ENCODE measurements at places on chromosomes 12 and 14. TPM values are rescaled to one million over a fixed set of nuclear protein-coding genes. Genes with fewer than 3 reads are reported as not detected.

The KRT83 gene
- not detected for total RNA-seq

The KRT78 gene
- total RNA-seq = not detected

The NAB2 gene
- 38.0 TPM for total RNA-seq

The SOAT2 gene
- total RNA-seq = not detected

The STAC3 gene
- 1.3 TPM for total RNA-seq

The ANO4 gene
- 13.8 TPM for total RNA-seq

The ITGB7 gene
- total RNA-seq = under 0.01 TPM

The SLC11A2 gene
- 56.6 TPM for total RNA-seq

The SLC2A14 gene
- total RNA-seq = 0.32 TPM

The CACNA1C gene
- total RNA-seq = 11.7 TPM

The PLEKHG7 gene
- total RNA-seq = not detected

The PPFIA2 gene
- total RNA-seq = 4.7 TPM

The RFLNA gene
- 5.6 TPM for total RNA-seq

The AKAP5 gene
- total RNA-seq = 3.0 TPM

The PLXNC1 gene
- total RNA-seq = 0.97 TPM

The FAM90A1 gene
- total RNA-seq = not detected

The ETNK1 gene
- total RNA-seq = 70.8 TPM

The C3AR1 gene
- total RNA-seq = under 0.01 TPM

The DLST gene
- 62.6 TPM for total RNA-seq

The CATSPERB gene
- not detected for total RNA-seq

The CMA1 gene
- not detected for total RNA-seq

The GALNT9 gene
- not detected for total RNA-seq
